Stimulated activated CD4-positive, alpha-beta T cell treated with anti-CD3 and anti-CD28 coated beads, Interleukin-2, amount 100 ng/mL, for 24 hours (primary cell): ENCODE measurements at places on chromosomes 5 and 9.

DNA sequence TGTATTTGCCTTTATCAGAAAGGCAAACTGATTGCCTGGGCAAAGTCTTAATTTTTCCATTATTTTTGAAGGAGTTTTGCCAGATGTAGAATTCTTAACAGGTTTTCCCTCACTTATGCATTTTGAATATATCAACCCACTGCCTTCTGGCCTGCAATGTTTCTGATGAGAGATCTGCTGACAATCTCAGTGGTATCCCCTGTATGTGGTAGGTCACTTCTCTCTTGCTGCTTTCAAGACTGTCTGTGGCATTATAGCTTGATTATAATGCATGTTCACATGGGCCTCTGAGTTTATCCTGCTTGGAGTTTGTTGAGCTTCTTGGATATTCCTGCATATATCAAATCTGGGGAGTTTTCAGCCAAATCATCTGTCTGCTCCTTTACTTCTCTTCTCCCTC is 82.2 kb downstream of the HABP4 start:
- no peak for DNase-seq

DNA sequence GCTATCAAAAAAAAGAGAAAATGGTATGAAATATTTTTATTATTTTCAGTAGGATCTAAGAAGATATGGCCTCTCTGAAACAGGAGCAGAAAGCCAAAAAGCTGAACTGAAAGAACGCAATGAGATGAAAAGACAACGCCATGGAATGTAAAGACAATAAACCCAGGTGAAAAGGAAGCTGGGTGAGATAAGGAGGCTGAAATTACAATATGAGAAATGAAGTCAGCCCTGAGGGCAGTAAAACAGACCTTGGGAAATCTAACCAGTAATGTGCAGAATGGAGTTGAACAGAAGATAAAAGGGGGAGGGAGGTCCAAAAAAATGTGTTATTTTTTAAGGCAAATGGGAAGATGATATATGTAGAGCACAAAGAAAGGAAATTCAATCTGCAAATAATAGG is 265.3 kb downstream of the ENC1 start:
- DNase-seq: no peak

DNA sequence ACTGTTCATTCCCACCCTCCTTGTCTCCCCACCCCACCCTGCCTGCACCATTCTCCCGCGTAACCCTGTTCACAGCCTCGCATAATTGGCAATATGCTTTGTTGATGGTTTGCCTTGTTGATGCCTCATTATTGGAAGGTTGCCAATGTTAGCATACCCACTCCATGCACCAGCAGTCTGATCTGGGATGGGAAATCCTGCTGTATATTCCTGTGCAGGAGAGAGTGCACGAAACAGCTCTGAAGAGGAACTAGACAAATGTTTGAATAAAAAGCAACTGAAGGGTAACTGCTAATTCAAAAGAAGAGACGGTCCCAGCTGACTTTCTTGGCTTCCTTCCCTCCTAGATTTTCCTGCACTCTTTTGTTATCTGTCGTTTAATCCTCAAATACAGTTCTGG is 271.7 kb upstream of the TLE4 start:
- no peak for DNase-seq

- DNase-seq: no peak
These were observed 51.8 kb downstream of the SH3TC2 start for GRCh38 chr5:149011084-149011483.

- DNase-seq: no peak
These were observed 83.2 kb upstream of the NUDT12 start for GRCh38 chr5:103645816-103646215.

- no peak for DNase-seq
These were observed 1.4 kb upstream of the GABRB2 start for GRCh38 chr5:161547738-161548486.

DNA sequence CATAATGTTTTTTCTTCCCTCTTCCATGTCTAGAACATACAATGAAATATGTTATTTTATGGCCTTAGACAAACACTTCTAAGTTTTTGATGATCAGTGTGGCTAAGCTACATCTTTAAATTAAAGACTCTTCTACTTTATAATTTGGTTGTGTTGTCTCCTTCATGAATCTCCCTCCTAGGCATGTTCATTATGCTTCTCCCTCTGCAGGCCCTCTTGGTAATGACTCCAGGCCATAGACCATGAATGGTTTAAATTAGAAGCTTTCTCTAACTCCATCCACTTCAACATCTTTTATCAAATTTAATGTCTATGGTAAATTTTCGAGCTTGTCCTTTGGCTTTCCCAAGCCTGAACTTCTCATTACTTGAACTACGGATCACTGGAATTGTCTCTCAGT is 342.7 kb upstream of the ADAMTS16 start:
- DNase-seq: no peak
